ENCODE measurements at places on chromosomes 3 and 15. TPM values are rescaled to one million over a fixed set of nuclear protein-coding genes. Genes with fewer than 3 reads are reported as not detected.

Gene NUP210
- 20.1 TPM for polyA plus RNA-seq

Gene SLC9A9
- 11.2 TPM for polyA plus RNA-seq

Gene CP
- polyA plus RNA-seq, result 16.1 TPM

Gene C3orf22
- polyA plus RNA-seq, result not detected

DNA sequence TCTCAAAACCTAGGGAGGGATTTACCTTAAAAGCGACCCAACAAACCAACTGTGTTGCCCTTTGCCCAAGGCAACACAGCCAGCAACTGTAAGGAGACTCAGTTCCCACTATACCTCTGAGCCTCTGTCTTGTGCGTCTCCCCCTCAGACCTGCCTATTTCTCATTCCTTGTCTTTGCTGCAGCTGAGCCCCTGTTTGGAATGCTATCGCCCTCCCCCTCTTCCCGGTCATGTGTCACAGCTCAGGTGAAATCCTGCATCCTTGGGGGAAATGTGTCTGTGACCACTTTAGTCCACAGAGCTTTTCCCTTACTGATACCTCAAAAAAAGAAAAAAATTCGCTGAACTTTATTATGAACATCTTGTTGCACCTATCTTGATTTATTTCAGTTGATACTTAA, 52.0 kb upstream of the LRIG1 start:
- H3K4me3 ChIP-seq, result no peak overlapping the region
- no peak for DNase-seq
- H3K36me3 ChIP-seq, result no peaks in the 10 kb centered on the region

DNA sequence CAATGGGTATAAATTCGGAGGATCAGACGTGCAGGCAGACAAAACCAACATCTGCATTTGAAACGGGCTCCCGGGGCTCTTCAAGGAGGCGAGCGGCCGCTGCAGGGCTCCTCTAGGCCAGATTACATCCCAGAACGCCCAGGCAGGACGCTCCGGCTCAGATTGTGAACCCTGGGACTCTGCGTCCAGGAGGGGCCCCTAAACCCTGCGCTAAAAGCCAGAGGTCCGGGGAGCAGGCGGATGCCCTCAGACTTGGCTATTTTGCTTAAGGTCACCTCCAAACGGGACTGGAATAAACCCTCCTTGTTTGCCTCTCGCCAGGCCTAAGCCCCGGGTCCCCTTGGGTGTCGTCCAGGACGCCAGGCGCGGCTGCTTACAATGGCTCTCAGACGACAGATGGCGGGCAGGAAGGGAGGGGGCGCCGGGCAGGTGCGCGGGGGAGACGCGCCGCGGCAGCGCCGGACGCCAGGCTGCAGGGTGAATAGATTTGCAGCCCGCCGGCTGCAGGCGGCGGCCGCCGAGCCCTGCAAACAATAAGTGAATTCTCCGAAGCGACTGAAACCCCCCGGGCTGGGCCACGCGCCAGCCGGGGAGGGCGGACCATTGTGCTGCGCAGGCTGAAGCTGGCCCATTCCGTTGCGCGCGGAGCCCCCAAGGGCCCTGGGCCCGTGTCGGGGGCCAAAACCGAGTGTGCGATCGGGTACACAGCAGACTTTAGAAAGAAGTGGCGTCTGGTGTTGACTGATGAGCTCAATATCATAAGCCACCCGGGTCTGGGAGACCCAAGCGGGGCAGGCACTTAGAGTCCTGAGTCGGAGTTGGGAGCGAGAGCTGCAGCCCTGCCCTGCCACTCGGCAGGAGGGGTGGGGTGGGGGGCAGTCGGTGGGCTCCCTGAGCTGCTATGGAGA, 32.3 kb upstream of the AMOTL2 start:
- no peak for DNase-seq
- H3K36me3 ChIP-seq, result no peaks in the 10 kb centered on the region
- no peaks in the 10 kb centered on the region for H3K4me1 ChIP-seq

- no peaks in the 10 kb centered on the region for H3K27me3 ChIP-seq
- H3K4me1 ChIP-seq, result no peaks in the 10 kb centered on the region
- no peak for DNase-seq
Observed at GRCh38 chr3:122219242-122219872, 35.9 kb downstream of the CASR start.

- H3K4me3 ChIP-seq, result no peak overlapping the region
- H3K4me1 ChIP-seq, result no peaks in the 10 kb centered on the region
Observed at GRCh38 chr15:66820481-66821176, 118.6 kb downstream of the SMAD6 start.

GRCh38 chr15:101386967-101387366, 91.9 kb upstream of the SNRPA1 start:
- H3K27me3 ChIP-seq, result no peaks in the 10 kb centered on the region
- H3K4me3 ChIP-seq, result no peak overlapping the region
- peak; percentile 55 for DNase-seq

DNA sequence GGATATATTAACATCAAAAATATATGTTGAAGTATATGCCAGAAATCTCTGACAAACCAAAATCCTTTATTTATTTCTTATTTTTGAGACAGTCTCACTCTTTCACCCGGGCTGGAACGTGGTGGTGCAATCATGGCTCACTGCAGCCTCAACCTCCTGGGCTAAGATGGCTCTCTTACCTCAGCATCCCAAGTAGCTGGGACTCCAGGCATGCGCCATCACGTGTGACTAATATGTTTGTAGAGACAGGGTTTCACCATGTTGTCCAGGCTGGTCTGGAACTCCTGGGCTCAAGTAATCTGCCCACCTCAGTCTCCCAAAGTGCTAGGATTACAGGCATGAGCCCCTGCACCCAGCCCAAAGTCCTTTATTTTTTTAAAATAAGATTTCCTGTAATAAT, 11.9 kb downstream of the FAIM start:
- H3K27me3 ChIP-seq, result no peaks in the 10 kb centered on the region
- DNase-seq, result no peak
- H3K27ac ChIP-seq, result no peak overlapping the region
- H3K4me3 ChIP-seq, result no peak overlapping the region
- H3K4me1 ChIP-seq, result no peaks in the 10 kb centered on the region
- H3K36me3 ChIP-seq, result no peaks in the 10 kb centered on the region

- no peaks in the 10 kb centered on the region for H3K36me3 ChIP-seq
- H3K4me1 ChIP-seq, result no peaks in the 10 kb centered on the region
- H3K4me3 ChIP-seq, result no peak overlapping the region
- no peak overlapping the region for H3K27ac ChIP-seq
- DNase-seq, result no peak
- no peaks in the 10 kb centered on the region for H3K27me3 ChIP-seq
Observed at GRCh38 chr3:102104033-102104432, 254.7 kb downstream of the NFKBIZ start.

- no peaks in the 10 kb centered on the region for H3K4me1 ChIP-seq
- H3K36me3 ChIP-seq, result no peaks in the 10 kb centered on the region
- no peak overlapping the region for H3K4me3 ChIP-seq
- no peaks in the 10 kb centered on the region for H3K27me3 ChIP-seq
- H3K27ac ChIP-seq, result no peak overlapping the region
Observed at GRCh38 chr3:62241279-62241678, 132.1 kb downstream of the FEZF2 start.

- no peak for DNase-seq
- H3K27ac ChIP-seq, result no peak overlapping the region
- no peak overlapping the region for H3K4me3 ChIP-seq
- H3K4me1 ChIP-seq, result peaks cover 4% of the 10 kb centered on the region
Observed at GRCh38 chr3:130904491-130904890, 10.6 kb downstream of the ATP2C1 start.
